ENCODE measurements at places on chromosomes 6 and 20.
A peak's percentile ranks its signal among the peaks of the same experiment; 100 is the strongest.

DNA sequence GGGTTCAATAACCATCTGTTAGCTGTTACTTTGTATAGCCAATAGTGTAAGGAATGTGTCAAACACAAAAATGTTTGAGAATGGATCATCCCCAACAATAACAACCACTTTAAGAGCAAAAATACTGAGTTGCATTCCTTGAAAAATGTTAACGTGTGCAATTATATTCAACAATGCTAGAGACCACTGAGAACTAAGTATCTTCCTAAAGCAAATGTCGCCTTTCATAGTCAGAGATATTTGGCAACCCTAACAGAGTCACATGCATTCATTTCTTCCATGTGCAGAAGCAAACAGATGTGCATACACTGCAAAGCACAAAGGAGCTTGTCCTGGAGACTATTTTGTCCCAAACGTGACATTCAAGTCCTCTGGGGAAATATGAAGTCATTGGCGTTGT lies 448.6 kb downstream of the GJA1 start:
- no peak for DNase-seq

- no peak for DNase-seq
Measured at GRCh38 chr6:109460161-109460829, 4.7 kb upstream of the MICAL1 start.

DNA sequence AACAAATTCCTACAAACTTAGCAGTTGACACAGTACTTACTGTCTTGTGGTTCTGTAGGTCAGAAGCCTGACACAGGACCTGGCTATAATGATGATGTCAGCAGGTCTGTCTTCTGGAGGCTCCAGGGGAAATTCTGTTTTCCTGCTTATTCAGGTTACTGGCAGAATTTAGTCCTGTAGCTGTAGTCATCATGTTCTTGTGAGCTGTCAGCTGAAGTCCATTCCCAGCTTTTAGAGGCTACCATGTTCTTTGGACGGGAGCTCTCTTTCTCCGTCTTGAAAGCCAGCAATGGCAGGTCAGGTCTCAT lies 99.2 kb downstream of the HIVEP1 start:
- DNase-seq: no peak

DNA sequence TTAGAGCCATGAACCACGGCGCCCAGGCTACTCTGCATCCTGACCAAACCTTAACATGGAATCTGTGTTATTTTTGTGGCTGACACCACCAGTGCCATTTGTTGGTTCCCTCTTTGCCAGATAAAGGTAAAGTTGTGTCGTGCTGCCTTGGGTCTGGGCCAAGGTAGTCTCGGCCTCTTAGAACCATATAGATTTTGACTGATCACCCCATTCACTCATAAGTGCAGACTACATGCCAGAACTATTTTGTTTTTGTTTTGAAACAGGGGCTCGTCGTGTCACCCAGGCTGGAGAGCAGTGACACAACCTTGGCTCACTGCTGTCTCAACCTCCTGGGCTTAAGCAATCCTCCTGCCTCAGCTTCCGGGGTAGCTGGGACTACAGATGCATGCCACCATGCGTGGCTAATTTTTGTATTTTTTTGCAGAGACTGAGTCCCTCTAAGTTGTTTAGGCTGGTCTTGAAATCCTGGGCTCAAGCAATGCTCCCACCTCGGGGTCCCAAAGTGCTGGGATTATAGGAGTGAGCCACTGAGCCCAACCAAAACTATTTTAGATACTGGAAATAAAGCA lies 19.2 kb upstream of the RIPOR3 start:
- DNase-seq: no peak

- no peak for DNase-seq
Measured at GRCh38 chr20:24968278-24968800, 19.3 kb downstream of the CST7 start.

GRCh38 chr6:6411115-6411514 lies 90.7 kb upstream of the F13A1 start:
- DNase-seq: no peak

DNA sequence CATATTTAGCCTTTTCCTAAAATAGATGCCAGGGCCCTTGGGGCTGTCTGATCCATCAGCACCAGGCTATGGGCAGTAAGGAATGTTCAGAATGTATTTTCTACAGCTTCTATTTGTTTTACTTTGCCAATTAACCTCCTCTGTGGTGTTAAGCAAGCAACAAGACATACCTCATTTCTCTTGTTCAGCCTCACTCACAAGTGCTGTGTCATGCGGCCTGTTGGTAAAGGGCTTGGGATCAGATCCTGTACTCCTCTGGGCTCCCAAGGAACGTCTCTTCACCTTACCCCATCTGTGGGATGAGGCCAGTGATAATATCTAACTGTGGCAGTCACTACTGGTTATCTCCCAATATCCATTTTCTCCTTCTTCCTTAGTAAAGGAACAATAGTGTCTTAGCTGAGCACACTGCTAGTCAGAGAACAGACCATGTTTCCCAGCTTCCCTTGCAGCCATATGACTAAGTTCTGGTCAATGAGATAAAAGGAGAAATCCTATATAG lies 7.0 kb upstream of the DSTN start:
- peak; percentile 27 for DNase-seq
